ENCODE measurements at places on chromosomes 1 and 21.

DNA sequence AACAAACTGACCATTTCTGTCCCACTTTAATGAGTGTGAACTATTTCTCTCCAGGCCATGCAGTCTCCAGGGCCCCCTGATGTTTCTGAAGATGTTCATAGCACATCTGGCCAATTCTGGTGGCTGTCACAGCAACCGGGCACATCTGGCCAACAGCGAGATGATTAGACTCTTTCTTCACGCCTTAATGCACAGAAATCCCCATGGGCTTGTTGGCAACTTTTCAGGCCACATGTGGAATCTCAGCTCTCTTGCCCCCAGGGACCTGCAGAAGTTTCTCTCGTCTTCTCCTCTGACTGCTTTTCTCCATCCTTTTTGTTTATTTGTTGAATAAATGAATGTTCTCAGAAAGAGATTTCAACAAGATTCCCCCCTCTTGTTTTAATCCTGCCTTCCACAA is 71.2 kb upstream of the HMGB4 start:
- DNase-seq = no peak

GRCh38 chr1:222046684-222047263 is 304.9 kb upstream of the DUSP10 start:
- DNase-seq = no peak

DNA sequence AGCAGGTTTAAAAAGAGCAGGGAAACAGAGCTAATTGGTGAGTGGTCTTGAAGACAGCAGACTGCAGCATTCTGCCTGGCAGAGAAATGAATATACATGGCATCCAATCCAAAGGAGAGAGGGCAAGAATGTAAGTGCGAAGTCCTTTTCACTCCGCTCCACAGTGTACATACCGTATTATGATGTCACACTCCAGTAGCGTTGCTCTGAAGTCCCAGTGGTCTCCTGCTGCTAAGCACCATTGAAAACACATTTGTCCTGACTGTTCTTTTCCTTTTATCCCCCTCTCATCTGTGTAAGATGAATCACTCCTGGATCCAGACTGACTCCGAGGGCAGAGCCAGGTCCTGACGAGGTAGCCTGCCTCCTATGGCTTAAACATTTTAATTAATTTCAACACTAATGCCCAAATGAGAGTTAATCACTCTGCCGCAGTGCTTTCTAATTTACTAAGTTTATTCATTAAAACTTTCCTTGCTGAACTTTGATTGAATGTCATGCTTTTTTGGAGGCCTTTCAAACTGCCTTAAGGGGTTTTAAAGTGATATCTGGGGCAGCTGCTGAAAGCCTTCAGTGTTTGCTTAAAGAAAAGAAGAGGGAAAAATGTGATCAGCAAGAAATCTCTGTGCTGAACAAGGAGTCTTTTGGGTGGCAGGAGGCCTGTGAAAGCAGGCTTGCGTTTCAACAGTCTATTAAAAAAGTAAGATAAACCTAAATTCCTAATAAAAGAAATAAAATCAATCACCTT is 227.2 kb downstream of the ATG4C start:
- DNase-seq = peak; percentile 32

DNA sequence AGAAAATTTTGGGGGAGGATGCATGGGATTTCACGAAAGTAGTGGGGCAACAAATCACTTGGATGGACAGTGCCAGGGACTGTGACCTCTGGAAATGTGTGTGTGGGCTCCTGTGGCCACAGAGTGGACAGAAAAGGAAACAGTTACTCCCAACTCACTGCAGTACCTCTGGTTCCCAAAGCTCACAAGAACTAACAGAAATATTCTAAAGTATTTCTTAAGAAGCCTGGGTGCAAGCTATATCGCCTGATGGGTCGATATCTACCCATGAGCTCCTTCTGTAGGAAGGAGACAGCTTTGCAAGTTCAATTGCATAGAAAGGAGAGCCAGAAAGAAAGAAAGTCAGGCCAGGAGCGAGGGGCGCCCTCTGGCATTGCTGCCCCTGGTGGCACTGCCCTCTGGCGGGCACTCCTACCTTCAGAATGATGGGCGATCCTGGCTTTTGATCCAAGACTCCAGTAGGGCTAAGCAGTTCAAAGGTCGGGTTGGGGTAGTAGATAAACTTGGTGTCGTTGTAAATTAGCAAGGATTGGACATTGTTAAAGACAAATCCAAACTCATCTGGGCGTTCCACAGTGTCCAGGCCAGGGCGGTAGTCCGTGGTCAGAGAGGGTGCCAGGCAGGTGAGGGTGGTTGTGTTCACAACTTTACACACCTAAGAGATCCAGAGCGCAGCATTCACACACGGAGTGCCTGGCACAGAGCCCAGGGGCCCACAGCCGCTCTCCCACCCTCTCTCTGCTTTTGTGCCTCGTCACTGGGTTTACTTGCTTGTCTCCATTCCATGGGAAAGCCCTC is 134.7 kb upstream of the CD34 start:
- no peak for DNase-seq

DNA sequence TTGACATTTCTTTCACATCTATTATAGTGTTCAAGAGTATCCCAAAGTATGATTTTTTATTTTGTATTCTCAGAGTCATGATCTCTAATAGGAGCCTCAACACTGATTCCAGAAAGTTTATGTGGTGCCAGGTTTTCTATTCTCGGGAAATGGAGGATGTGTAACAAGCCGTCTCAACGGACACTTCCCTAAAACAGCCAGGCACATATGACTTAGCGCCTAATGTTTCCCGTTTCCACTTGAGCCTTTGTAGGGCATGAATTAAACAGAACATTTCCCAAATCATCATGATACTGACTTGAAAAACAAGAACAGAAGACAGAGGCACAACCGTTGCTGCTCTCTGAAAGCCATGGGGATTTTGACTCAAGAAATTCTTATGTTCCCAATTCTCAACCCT is 8.0 kb downstream of the CYYR1 start:
- DNase-seq = no peak

- no peak for DNase-seq
Measured at GRCh38 chr21:35987475-35987874, 72.9 kb downstream of the SETD4 start.

DNA sequence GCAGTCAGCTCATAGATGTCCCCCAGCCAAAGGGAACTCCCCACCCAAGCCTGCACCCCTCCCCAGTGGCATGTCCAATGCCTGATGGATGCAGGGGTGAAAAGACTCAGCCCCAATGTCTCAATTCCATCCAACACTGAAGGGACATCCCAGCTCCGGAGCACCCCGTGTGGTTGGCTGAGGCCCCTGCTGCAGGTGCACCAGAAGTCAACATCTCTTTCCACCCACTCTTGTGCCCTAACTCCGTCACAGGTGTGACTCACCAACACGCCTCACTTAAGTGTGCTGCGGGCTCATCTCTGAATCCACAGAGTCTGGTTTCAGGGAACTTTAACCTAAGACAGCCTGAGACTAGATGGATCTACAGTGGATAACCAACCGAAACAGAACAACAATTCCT is 40.9 kb upstream of the ZBTB18 start:
- DNase-seq = no peak
